Liver (tissue), 10 donors: ENCODE measurements at places on chromosomes 12 and 14.

DNA sequence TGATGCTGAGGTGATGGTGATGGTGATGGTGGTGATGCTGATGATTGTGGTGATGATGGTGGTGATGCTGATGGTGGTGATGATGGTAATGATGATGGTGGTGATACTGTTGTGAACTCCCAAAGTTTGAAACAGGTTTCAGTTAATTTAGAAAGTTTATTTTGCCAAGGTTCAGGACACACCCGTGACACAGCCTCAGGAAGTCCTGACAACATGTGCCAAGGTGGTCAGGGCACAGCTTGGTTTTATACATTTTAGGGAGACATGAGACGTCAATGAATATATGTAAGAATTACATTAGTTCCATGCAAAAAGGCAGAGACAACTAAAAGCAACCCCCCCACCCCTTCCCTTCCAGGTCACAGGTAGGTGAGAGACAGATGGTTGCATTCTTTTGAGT lies 112.8 kb upstream of the EVL start:
- DNase-seq = no peak

DNA sequence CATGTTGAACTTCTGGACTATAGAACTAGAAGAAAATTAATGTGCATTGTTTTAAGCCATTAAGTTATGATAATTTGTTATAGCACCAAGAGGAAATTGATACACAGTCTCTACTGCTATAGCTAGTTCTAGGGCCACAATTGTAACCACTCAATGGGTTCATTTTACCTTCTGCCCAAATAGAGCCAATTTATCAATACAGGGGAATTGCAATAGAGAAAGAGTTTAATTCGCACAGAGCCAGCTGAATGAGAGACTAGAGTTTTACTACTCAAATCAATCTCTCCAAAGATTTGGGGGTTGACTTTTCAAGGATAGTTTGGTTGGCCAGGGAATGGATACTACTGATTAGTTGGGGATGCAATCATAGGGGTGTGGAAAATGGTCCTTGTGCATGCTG lies 31.9 kb upstream of the BICDL1 start:
- DNase-seq = no peak

DNA sequence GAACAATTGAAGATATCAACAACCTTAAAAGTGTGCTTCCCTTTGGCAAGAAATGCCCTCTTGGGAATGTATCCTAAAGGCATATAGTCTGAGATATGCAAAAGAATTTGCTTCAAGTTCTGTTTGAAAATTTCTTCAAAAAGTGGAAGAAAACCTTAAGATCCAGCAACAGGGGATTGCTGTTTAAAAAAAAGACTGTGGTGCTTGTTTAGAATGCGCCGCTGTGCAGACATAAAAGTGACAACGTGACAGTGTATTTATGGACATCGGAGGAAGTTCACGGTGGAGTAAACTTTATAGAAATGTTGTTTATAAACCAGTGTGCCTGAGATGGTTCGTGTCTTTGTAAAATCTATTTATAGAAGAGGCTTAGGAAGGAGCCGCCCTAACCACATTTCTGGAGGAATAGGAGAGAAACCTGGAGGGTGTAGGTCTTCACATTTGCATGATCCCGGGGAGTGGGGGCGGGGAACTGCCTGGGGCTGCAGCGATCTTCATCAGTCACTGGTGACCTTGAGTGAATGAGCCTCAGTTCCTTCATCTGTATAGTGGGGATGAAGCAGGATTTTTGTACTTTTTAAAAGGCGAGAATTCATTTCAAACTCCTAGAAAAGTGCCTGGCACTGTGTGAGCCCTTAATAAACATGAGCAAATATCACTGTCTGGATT lies 27.5 kb downstream of the ADGRD1 start:
- no peak for DNase-seq

DNA sequence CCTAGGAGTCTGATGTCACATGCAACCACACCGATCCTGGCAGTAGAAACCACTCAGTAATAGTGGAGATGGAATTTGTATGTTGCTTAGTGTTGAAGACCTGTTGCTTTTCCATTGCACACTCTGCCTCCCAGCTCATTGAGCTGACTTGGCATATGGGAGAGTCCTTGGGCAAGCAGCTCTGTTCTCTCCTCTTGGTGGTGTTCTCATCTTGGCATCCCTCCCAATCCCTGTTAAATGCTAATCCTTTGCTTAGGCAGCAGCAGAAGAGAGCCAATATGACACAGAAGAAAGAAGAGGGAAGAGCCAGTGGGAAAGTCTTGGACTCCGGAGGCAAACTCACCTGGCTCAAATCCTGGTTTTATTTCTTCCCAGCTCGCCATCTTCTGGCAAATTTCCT lies 178.0 kb upstream of the CAND1 start:
- DNase-seq = no peak

DNA sequence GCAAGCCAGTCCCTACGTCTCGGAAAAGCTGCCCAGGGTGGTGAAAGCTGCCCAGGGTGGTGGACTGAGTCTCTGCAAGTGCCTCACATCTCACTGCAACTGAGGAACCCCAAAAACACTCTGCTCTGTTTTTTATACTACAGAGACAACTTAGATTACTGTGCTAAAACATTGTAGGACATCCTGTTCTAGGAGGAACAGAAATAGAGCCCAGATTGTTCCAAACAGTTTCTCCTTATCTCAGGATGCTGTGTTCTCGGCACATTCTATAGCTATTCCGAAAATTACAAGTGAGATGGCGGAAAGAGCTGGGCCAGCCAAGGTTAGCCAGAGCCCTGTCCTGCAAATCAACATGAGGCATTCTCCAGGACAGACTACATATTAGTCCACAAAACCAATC lies 138.7 kb downstream of the LRIG3 start:
- no peak for DNase-seq

GRCh38 chr12:65643595-65644386 lies 180.5 kb upstream of the HMGA2 start:
- DNase-seq = no peak

DNA sequence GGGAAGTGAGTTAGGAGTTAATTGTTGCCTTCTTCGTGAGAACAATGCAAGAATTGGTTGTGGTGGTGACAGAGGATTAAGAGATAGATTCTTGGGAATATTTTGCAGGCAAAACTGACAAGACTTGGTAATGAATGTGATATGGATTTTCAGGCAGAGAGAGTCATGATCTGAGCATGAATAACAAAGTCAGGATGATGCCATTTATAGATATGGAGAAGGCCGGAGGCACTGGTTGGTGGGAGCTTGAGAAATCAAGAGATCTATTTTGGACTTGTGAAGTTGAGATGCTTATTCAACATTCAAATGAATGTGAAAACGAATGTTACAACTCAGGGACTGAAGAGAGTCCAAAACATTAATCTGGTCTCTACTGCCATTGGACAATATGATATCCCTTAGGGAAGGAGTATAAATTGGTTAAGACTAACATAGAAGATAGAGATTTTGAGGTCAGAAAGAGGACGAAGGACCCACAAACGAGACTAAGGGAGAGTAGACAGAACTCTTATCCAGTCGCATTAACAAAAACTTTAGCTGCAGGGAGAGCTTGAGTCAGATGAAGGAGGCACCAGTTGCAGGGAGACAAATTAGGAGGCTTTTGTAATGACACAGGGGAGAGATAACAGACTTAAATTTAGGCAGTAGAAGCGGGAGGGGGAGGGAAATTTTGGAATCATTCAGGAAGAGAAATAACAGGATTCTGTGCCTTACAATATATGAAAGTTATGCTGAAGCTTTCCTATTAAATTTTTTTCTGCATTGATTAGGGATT lies 1090.6 kb downstream of the GALC start:
- no peak for DNase-seq

DNA sequence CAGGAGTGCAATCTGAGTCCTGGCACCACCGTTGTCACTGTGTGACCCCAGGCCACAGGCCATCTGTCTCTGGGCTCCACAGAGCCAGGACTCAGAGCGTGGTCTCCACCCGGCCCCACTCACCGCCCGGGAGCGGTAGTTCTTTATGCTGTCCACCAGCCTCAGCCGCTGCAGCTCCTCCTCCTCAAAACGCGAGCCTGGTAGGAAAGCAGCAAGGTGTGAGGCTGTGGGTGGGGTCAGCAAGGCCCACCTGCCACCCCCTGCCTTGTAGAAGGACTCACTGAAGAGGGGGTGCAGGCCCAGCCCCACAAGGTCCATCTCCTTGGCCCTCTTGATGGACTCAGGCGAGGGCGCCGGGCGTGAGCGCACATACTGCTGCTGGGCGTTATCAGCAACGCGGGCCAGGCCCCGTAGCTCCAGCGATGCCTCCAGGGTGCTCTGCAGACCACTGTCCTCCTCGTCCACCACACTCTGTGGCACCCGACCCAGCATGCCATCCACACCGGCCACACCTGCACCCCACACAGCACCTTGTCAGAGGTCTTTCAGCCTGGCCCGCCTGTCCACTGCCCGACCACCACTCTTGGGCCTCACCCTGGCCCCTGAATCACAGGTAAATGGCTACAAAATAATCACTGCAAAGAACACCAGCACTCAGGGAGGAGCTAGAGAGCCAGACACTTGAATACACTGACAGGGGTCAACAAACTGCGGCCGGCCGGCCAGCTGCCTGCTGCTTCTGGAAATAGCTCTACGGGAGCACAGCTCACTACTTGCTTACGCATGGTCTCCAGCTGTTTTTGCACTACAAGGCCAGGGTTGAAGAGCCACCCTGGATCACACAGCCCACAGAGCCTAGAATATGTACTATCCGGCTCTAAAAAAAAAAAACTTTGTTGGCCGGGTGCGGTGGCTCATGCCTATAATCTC lies 16.3 kb downstream of the CFAP73 start:
- DNase-seq = no peak

- no peak for DNase-seq
Measured at GRCh38 chr14:69876221-69876847, 2.9 kb upstream of the SMOC1 start.

DNA sequence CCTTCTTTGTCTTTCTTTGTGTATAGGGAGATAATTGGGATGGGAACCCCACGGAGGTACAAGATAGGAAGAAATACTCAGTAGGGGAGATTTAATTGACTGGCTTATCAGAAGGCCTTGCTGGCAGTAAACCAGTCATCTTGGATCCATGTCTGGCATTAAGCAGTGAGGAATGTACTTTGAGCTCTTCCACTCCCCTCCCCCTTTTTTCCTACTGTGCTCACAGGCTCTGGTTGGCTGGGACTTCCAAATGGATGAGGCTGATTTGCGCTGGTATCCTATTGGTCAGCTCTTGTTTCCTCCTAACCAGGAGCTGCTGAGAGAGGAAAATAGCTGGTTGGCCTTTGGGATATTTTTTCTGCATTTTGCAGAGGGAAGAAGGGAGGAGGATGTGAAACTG lies 24.7 kb downstream of the NGDN start:
- DNase-seq = no peak

- no peak for DNase-seq
Measured at GRCh38 chr12:50916292-50916691, 36.1 kb upstream of the HIGD1C start.

DNA sequence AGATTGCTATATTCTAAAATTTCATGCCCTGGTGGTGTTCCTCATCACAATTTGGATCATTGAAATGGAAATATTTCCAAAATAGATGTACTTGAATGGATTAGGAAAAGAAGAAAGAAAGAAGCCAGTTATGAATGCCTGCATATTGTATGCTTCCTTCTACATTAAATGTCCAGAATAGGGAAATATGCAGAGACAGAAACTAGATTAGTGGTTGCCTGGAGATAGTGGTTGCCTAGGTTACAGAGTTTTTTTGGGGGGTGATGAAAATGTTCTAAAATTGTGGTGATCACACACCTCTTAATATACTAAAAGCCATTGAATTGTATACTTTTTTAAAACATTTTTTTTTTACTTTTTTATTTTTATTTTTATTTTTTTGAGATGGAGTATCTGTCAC lies 18.0 kb downstream of the TUBA1A start:
- no peak for DNase-seq

- DNase-seq = no peak
Measured at GRCh38 chr12:67472539-67472938, 176.0 kb upstream of the DYRK2 start.

- DNase-seq = no peak
Measured at GRCh38 chr14:105161309-105161708, 7.3 kb downstream of the JAG2 start.

- DNase-seq = no peak
Measured at GRCh38 chr12:65534238-65534841, 255.9 kb downstream of the MSRB3 start.

DNA sequence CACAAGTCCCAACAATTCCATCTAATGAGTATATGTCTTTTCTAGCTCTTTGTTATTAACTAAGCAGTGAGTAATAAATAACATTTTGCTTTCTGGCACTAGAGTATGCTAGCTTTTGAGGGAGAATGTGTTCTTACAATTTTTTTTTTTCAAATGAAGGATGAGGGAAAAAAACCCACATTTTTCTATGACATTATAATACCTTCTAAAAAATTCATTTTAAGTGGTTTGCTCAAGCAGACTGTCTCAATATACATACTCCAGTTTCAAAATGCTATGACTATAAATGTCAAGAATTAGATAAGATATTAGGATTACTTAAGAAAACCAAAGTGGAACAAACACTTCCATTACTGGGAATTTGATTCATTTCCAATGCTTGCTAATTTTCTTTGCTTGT lies 394.6 kb downstream of the C12orf75 start:
- DNase-seq = no peak

DNA sequence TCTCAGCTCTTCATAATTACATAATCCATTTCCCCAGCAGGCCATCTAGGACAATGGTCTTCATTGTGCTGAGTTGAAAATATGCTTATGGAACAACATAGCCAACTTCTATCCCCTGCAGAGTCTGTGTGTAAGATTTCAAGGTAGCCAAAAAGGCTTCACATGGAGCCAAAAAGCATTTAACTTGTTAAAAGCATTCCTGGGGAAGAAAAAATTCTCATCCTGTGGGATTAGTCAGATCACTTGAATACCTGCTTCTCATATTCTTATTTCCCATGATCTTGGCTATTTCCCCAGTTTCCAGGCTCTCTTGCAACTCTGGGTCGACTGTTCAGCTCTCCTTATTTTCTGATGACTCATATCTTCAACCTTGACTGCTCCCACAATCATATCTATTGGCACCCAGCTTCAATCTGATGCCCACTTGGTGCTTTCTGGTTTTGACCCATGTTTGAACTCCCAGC lies 178.9 kb downstream of the KLHL28 start:
- DNase-seq = no peak

GRCh38 chr14:84162633-84163032 lies 1367.3 kb upstream of the FLRT2 start:
- DNase-seq = no peak

DNA sequence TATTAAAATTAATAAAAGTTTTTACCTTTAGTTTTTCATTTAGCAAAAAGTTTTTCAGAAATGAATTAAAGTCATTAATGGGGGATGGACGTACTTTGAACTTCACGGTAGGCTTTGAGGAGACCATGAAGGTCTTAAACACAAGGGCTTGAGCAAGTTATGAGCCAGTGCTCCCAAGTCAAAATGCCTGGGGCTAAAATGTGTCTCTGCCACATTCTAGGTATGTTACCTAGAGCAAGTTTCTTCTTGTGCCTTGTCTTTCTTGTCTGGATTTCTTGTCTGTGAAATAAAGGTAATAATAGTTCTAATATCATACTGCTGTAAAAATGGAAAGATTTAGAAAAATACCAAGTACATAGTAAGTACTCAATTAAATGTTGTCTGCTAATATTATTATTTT lies 132.7 kb upstream of the USP15 start:
- no peak for DNase-seq

- DNase-seq = no peak
Measured at GRCh38 chr14:55125403-55125802, 3.6 kb upstream of the LGALS3 start.
